ENCODE measurements at places on chromosomes 7 and 10.

- DNase-seq: no peak
Measured at GRCh38 chr10:129771991-129772431, 192.1 kb downstream of the EBF3 start.

DNA sequence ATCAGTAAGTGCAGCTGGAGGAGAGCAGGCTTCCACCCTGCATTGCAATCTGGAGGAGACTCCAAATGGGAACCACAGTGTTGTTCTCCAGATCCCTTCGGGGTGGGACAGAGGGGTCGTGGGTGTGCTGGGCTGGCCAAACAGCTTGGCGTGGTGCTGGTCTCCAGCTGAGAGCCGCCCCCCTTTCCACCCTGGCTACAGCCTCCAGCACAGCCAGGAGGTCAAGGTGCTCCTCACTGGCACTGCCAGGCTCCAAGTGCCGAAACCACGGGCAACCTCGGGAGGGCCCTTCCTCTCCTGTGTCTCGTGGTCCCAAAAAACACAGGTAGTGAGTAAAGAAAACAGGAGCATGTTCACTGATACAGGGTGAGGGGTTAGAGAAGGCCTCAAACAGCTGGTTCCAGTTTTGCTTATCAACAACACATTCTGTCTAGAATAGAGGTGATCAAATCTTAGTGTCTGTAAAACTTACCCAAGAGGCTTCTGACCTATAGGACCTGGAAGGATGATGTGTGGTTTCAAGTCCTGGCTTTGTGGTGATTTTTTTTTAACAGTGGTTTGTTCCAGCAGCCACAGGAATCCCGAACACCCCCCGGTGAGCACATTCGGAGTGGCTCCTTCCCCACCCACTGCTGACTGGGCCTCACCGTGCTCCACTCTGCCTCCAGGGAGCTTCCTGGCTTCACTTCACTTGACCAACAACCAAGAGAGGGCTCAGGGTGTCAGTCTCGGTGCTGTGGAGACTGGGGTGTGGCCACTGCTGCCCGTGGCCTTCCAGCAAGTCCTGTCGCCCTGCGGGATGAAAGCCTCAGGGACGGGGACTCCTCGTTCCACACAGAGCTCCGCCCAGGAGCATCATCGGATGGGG lies 31.2 kb upstream of the EN2 start:
- DNase-seq: no peak

GRCh38 chr10:128915630-128916029 lies 551.4 kb upstream of the MGMT start:
- DNase-seq: no peak

- DNase-seq: no peak
Measured at GRCh38 chr10:19169041-19169440, 120.4 kb downstream of the MALRD1 start.

DNA sequence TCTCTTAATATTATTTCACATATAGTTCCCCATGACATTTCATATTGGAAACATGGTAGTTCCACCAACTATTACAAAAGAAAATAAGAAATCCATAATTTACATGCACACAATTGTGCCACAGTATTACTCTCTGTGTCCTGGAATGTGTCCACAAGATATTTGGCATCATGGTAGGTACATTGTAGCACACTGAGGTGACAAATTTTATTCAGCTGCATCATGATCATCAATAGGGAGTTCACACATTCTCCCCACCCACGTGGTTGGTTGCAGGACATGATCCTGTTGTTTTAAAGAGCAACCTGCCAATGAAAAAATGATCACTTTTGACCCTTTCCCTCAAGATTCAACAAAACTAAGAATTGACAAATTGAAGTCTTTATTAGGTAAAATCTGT lies 67.1 kb upstream of the HECTD2 start:
- DNase-seq: no peak

DNA sequence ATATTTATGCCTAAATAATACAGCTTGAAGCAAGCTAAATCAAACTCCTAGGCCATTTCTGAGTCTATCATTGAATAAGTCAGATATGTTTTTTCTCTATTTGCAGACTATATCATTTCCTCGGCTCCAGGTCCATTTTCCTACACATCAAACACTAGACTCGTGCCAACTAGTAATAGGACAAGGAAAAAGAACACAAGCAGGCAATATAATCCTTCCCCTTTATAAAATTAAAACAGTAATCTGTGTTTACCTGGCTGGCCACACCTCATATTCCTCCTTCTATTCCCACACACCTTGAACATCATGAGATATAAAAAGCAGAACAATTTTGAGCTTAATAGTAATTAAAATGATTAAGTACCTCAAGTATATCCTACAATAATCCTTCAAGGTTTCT lies 325.7 kb downstream of the TFEC start:
- DNase-seq: no peak

- DNase-seq: no peak
Measured at GRCh38 chr7:33310546-33310945, 181.2 kb downstream of the BBS9 start.

- DNase-seq: no peak
Measured at GRCh38 chr7:140639366-140640053, 1.1 kb downstream of the DENND2A start.

- DNase-seq: no peak
Measured at GRCh38 chr10:30738416-30738815, 108.9 kb upstream of the LYZL2 start.

DNA sequence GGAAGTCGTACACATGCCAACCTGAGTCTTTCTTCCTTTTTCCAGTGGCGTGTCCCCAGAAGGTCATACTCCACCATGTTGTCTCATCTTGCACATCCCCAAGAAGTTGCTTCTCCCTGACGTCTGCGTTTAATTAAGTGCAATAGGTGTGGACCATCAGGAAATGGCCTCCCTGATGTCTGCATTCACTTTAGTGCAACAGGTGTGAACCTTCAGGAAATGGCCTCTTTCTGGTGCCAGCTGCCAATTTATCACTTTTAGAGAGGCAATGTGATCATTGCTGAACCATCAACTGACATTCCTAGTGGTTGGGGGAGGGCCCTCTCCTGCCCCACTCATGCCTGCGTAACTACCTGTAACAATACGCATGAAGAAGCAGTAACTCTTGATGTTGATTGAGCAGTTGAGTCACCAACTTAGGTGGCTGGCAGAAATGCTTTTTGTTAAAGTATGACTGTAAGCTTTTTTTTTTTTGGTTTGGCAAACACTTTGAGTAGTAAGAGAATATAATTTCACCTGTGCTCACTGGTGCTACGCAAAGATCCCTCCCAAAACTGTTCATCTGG lies 25.8 kb downstream of the SCIN start:
- DNase-seq: no peak

DNA sequence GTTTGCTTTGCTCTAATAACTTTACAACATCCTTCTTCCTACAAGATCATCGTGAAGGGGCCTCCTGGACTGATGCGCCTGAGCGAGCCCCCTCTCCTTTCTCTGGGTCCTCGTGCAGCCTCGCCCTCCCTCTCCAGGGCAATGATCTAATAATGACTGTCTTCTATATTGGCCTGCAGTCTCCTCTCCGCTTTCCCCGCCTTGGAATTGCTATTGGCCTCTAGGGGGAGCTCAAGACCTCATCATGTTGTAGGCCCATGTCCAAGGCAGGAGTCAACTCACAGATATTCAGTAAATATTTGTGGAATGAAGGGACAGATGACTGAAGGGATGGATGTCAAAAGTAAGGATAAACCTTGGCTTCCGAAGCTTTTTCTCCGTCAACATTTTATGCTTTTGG lies 1180.3 kb downstream of the TYW1 start:
- DNase-seq: no peak

DNA sequence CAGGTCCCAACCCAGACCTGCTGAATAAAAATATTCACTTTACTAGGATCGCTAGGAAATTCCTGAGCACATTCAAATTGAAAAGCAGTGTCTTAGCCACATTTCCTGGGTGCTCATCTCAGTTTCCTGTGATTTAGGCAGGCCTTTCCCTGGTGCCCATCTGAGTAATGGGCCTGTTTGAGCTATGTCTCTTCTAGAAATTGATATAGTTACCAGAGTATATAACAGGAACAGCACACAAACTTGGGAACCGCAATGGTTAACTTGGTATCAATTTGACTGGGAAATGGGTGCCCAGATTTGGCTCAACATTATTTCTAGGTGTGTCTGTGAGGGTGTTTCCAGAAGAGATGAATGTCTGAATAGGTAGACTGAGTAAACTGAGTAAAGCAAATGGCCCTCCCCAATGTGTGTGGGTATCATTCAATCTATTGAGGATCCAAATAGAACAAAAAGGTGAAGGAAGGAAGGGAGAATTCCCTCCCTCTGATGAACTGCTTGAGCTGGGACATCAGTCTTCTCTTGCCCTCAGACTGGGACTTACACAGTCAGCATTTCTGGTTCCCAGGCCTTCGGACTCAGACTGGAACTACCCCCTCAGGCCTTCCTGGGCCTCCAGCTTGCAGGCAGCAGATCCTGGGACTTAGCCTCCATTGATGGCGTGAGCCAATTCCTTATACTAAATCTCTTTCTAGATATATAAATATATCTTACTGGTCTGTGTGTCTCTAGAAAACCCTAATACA lies 99.1 kb downstream of the CCDC71L start:
- no peak for DNase-seq

DNA sequence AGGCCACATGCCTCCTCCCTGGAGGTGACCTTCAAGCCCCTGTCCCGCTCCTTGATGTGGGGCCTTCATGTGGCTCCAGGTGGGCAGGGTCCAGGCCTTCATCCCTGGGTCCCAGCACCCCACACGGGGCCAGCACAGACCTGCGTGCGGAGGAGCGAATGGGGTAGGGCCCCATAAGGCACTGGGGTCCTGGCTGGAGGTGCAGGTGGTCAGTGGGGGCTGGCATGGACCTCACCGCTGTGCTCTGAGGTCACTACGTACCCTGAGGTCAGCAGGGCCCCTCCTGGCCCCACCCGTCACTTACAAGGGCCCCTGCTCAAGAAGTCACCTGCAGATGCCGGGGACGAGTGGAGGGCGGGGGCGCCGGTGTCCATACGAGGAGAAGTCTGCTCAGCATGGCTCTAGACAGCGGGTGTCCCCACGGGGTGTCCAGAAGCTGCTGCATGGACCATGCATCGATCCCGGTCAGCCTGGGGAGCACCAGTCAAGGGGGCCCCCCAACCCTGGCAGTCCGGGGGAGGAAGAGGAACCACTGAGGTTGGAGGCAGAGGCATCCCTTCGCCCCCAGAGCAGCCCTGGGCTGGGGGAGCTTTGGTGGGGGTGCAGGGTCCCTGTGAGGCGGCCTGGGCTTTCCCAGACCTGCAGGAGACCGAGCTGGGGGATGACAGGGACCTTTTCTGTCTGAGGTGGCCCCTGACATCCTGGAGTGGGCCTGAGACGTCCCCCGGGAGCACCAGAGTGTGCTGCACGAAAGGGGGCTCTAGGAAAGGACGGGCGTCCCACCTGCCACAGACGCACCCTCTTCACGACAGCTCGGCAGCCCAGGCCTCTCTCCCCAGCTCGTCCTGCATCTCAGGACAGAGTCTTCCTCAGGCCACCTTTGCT lies 34.6 kb downstream of the UNCX start:
- DNase-seq: no peak

DNA sequence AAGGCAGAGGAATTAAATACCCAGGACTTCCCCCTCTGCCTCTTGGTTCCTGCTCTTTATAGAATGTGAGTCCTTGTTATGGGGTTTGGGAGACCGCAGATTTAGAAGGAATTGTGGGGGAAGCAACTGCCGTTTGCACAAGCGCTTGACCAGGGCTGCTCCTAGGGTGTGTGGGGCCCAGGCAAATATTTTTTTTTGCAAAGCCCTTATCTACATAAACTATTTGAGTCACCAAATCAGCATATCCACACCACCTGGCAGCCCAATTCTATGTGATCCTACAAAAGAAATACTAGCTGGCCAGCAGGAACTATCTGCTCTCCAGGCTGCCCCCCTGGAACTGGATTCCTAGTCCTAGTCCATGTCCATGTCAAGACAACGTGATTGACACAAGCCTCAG lies 33.4 kb upstream of the YAE1 start:
- no peak for DNase-seq

DNA sequence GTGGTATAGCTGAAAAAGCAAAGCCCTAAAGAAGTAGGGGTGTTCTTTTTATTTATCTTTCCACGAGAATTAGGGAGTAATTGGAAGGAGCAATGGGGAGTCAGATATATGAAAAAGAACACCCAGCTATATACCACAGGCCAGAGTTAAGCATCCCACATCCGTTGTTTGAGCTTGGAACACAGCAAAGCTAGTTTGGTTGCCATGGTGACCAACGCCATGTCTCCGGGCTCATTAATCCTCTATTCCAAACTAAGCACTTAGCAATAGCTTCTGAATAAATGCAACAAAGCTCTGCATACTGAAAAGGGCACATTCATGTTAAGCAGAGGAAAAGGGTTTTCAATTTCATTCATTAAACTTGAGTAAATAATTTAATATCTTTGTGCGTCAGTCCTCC lies 23.5 kb downstream of the ASB4 start:
- DNase-seq: no peak

DNA sequence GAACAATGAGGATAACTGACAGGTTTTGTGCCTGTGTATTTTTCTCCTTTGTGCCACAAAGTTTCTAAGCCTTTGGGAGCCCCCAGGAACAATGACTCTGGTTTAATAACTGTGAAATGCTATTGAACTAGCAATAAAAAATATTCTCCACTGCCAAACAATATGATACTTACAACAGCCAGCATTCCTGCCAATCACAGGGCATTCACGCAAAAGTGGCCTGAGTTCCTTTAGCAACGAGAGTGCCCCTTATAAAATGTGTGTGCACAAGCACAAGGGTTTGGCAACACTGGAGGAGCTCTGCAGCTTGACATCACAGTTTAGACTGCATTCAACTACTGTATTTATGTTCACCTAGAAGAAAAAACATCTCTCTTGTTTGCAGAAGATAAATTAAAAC lies 412.9 kb upstream of the NFE2L3 start:
- no peak for DNase-seq

GRCh38 chr7:93923296-93923695 lies 1.8 kb downstream of the GNG11 start:
- no peak for DNase-seq

- DNase-seq: no peak
Measured at GRCh38 chr7:30880125-30880720, 31.4 kb upstream of the AQP1 start.

GRCh38 chr10:3485057-3485686 lies 299.8 kb downstream of the KLF6 start:
- no peak for DNase-seq

DNA sequence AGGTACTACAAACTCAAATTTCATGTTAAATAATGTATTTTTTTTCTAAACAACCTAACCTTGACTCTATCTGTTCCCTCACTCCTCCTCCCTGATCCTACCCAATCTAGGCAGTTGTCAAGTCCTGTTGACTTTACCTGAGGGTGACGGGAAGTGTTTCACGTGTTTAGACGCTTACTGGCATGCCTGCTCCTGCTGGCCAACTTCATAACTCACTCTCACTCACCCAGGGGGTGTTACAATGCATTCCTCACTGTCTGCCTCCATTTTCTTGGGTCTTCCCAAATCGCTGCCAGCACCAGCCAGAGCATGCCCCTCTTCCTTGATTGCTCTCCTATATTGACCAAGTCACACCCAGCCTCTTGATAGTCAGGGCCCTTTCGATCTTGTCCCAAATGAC lies 28.3 kb downstream of the CRCP start:
- DNase-seq: no peak

Data from stimulated activated CD8-positive, alpha-beta memory T cell treated with anti-CD3 and anti-CD28 coated beads, Interleukin-4, amount 100 ng/mL, for 4 hours (primary cell).